Effector memory CD4-positive, alpha-beta T cell (primary cell): ENCODE measurements at places on chromosomes 16 and 17.
A peak's percentile ranks its signal among the peaks of the same experiment; 100 is the strongest.

DNA sequence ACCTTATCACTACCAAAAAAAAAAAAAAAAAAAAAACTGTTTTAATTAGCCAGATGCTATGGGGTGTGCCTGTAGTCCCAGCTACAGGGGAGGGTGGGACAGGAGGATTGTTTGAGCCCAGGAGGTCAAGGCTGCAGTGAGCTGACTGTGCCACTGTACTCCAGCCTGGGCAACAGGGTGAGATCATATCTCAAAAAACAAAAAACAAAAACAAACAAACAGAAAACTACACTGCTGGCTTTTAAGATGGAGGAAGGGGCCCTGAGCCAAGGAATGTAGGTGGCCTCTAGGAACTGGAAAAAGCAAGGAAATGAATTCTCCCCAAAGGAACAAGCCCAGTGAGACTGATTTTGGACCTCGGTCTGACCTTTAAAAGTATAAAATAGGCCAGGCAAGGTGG is 61.4 kb downstream of the BEAN1 start:
- no peak for DNase-seq

- DNase-seq, result peak; percentile 67
Measured at GRCh38 chr16:2003827-2004641, 5.6 kb downstream of the ZNF598 start.

GRCh38 chr17:48070195-48070594 is 22.0 kb downstream of the NFE2L1 start:
- no peak for DNase-seq

DNA sequence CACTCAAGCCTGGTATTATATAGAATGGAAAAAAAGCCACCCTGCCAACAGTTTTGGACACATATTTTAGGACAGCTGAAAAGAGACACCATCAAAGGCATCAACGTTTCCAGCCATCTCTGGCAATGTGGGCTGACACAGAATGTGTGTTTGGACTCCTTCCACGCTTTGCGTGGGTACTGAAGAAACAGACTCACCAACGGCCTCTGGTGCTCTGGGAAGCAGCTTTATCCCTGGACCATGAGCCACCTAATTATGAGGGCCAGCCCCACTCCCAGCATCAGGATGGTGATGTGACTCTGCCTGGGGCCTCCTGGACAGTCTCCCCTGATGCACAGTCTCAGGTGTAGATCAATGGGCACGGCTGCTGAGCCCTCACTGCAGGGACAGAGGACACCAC is 27.9 kb downstream of the CCDC57 start:
- no peak for DNase-seq

GRCh38 chr17:80743181-80743771 is 198.6 kb downstream of the RPTOR start:
- DNase-seq, result no peak
